ENCODE measurements at places on chromosomes 1 and 21. TPM values are rescaled to one million over a fixed set of nuclear protein-coding genes. Genes with fewer than 3 reads are reported as not detected.

DNA sequence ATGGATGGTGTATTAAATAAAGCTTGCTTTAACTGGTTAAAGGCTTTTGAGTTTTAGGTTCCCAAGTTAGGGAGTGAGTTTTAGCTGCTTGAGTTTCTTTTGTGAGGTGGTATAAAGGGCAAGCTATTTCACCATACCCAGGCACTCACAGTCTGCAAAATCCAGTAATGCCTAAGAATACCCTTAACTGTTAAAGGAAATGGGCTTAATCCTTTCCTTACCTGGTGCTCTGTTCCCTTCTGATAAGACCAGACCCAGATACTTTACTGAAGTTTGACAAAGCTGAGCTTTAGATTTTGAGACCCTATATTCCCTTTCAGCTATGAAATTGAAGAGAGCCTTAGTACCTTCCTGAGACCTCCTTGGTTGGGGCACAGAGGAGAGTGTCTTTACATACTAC lies 30.3 kb downstream of the MSTO1 start:
- no peak for DNase-seq

The AXDND1 gene
- 1.4 TPM for total RNA-seq

DNA sequence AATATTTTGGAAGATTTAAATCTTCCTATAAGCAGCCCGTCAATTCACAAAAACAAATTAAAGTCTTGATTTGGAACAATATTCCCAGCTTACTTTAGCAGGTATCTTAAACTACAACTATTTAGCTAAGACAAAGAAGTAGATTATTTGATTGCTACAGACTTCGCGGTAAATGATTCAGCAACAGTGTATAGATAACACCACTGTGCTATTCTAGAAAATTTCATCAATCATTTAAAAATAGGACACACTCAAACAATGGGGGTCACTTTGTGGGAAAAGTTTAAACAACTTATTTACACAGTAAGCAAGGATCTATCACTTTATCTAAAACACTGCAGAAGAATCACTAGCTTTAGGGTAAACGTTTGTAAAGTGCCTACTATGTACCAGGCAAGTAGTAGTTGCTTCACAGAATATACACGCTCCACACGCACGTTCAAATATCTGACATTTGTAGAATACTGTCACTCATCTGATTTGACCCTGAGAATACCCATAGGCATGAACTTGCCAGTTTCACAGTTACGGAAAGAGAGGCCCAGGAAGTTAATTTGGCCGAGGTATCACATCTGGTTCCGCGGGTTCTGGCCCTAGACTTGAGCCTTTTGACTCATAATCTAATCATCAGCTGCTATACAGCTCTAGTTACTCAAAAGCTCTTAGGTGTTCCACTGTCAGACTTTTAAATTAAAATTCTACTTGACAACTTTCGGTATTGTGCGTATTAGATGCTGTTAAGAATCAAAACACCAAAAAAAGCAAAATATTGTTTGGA lies 876 bp downstream of the DENND2C start:
- DNase-seq, result no peak

DNA sequence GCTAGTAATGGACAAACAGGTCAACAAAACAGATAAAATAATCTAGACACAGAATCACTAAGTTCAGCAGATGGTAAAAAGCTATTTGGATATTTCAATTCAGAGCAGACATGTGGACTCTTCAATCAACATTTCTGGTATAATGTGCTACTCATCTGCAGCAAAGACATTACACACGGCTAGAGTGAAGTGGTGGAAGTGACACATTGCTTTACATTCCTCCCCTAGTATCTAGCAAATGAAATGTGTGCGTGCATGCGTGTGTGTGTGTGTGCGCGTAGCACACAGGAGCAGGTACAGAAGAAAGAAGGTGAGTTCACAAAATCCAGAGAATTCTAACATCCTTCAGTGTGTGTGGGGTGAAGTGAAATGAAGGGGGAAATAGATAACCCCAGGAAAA lies 8.3 kb downstream of the AHCTF1 start:
- no peak for DNase-seq
